Lower lobe of right lung (tissue), 2 donors: ENCODE measurements at places on chromosomes 4 and X. TPM values are rescaled to one million over a fixed set of nuclear protein-coding genes. Genes with fewer than 3 reads are reported as not detected.

- no peak overlapping the region for H3K4me3 ChIP-seq
- no peaks in the 10 kb centered on the region for H3K4me1 ChIP-seq
- no peaks in the 10 kb centered on the region for H3K27me3 ChIP-seq
- DNase-seq, result no peak
- no peak overlapping the region for H3K27ac ChIP-seq
- no peaks in the 10 kb centered on the region for H3K36me3 ChIP-seq
Measured at GRCh38 chrX:153030801-153031200, 25.5 kb upstream of the PNMA3 start.

DNA sequence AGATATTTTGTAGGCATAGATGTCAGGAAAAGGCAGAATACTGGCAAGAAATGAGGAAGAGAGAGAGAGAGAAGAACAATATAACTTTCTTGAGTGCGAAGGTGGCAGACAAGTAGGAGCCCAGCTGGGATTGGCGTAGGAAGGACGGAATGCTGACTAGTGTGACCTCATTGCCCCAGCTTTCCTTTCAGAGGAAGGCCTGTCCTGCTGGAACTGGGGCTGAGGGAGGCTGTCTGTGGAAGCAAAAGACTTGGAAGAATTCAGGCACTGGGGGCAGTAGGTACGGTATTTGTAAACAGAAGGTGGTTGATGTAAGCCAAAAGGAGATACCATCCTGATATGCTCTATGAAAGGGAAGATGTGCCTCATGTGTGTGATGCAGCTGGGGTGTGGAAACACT is 818.4 kb downstream of the ADGRL3 start:
- H3K27ac ChIP-seq, result no peak overlapping the region
- no peaks in the 10 kb centered on the region for H3K4me1 ChIP-seq
- DNase-seq, result no peak
- H3K27me3 ChIP-seq, result no peaks in the 10 kb centered on the region

DNA sequence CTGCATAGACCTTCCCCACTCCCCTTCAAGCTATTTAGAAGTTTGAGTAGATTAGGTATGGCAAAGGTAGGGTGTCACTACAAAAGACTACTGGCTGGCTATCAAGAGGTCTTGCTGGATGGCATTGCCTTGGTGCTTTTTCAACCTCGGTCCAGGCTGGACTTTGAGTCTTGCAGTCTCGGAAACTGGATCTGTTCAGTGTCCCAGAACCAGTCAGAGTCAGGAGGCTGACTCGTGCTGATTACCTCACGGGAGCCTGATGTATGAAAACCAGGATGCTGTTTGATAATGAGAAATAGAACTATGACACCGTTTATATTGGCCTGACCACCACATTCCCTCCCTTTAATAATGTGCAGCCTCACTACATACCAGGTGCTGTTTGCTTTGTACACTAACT is 2.7 kb upstream of the PHKA1 start:
- DNase-seq, result no peak
- H3K27me3 ChIP-seq, result no peaks in the 10 kb centered on the region
- no peaks in the 10 kb centered on the region for H3K36me3 ChIP-seq
- H3K4me1 ChIP-seq, result no peaks in the 10 kb centered on the region
- H3K27ac ChIP-seq, result no peak overlapping the region

DNA sequence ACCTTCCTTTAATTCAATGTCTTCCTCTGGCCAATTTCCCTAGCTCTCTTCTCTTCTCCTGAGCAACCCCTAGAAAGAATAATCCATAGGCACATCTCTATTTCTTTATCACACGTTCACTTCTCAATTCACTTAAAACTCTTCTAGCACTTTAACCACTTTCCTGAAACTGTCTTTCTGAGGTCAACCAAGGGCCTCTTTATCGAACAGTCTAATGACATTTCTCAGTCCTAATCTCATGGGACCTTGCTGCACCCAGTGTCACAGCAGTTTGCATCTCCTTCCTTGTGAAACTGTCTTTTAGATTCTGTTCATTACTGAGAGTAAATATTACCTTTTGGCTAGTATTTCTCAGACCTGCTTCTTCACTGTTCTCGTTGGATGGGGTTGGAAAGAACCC is 285.3 kb upstream of the RASGEF1B start:
- no peaks in the 10 kb centered on the region for H3K36me3 ChIP-seq
- H3K27me3 ChIP-seq, result no peaks in the 10 kb centered on the region
- no peak for DNase-seq
- no peaks in the 10 kb centered on the region for H3K4me1 ChIP-seq
- no peak overlapping the region for H3K27ac ChIP-seq
- H3K4me3 ChIP-seq, result no peak overlapping the region

- no peaks in the 10 kb centered on the region for H3K36me3 ChIP-seq
- no peak overlapping the region for H3K4me3 ChIP-seq
- no peak for DNase-seq
- H3K27ac ChIP-seq, result no peak overlapping the region
- peaks cover 12% of the 10 kb centered on the region for H3K27me3 ChIP-seq
- no peaks in the 10 kb centered on the region for H3K4me1 ChIP-seq
Measured at GRCh38 chrX:153521034-153521433, 3.6 kb downstream of the ATP2B3 start.

DNA sequence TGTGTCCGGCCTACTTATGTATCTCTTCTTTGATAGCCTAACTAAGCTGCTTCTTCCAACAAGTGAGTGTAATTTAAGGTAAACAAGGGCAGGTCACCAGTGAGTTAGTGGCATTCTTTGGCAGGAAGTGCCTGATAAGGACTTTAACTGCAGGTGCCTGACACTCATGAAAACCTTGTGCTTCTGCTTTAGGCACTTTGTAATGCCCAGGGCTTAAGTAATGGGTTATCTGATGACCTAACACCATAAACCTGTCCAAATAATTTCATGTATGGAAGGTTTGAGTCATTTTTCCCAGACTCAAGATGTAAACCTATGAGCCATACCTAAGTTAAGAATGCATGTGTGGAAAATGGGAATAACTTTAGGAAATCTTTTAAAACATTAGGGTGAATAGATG is 43.0 kb downstream of the BCOR start:
- H3K27ac ChIP-seq, result no peak overlapping the region
- H3K4me1 ChIP-seq, result no peaks in the 10 kb centered on the region
- no peaks in the 10 kb centered on the region for H3K27me3 ChIP-seq
- peaks cover 81% of the 10 kb centered on the region for H3K36me3 ChIP-seq
- DNase-seq, result no peak
- no peak overlapping the region for H3K4me3 ChIP-seq

Gene SRD5A3
- total RNA-seq, result 21.1 TPM

Gene ADGRA3
- total RNA-seq, result 15.8 TPM

Gene HMX1
- not detected for total RNA-seq

Gene GPAT3
- 5.9 TPM for total RNA-seq

Gene TKTL2
- total RNA-seq, result 0.18 TPM
